Left lung (tissue), 14 donors: ENCODE measurements at places on chromosomes 7 and 10.

- H3K4me1 ChIP-seq: peaks cover 21% of the 10 kb centered on the region
- peak; percentile 67 for DNase-seq
- peak overlapping the region; percentile 77 for H3K27ac ChIP-seq
- no peaks in the 10 kb centered on the region for H3K36me3 ChIP-seq
- H3K27me3 ChIP-seq: peaks cover 24% of the 10 kb centered on the region
These were observed 1.2 kb upstream of the WNT2 start for GRCh38 chr7:117323851-117324711.

DNA sequence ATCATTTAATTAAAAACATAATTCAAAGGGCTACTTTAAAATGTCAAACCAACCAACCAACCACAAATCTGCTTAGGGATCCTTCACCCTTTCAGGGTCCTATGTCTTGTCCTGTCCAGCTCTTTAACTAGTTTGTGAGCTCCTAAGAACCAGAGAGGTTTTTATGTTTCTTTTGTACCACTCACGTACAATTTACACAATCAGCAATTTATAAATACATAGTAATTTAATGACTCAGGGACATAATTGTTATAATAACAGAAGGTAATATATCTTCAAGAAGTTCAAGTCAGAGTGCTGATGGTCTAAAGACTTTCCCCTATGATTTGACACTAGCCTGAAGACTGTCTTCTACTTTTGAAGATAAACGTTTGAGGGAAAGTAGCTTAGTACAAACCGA lies 16.0 kb downstream of the DHX32 start:
- no peak overlapping the region for H3K4me3 ChIP-seq
- no peaks in the 10 kb centered on the region for H3K4me1 ChIP-seq
- H3K27me3 ChIP-seq: no peaks in the 10 kb centered on the region

DNA sequence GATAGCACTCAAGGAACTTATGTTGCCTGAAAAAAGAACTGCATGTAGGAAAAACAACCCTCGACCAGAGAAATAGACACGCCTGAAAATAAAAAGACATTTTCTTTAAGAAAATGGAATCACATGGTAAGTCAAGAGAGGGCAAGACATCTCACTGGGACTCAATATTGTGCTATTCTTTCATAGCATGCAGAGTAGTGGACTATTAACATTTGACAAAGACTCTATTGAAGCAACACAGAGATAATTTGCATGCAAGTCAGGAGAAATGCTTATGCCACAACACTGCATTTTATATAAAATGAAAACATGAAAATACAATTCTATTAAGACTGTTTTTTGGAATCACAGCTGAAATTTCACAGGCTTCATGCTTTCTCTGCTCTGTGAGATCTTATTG lies 77.9 kb upstream of the RHOBTB1 start:
- H3K27ac ChIP-seq: no peak overlapping the region
- H3K36me3 ChIP-seq: no peaks in the 10 kb centered on the region
- H3K4me1 ChIP-seq: no peaks in the 10 kb centered on the region
- no peaks in the 10 kb centered on the region for H3K27me3 ChIP-seq
- DNase-seq: no peak

DNA sequence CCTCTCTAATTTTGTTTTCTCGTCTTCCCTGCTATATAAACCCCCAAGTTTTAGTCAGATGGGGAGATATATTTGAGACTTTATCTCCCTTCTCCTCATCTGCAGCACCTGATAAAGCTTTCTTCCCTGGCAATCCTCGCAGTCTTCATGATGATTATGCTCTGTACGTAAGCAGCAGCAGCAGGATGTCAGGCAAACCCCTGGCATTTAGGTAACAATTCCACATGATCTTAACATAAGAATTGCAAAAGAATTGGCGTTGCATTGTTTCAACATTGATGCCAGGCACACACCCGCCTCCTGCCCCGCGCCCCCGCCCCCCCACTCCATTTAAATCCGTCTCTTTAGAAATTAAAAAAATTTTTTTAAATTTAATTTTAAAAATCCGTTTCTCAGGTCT lies 6.1 kb downstream of the PKD1L1 start:
- H3K36me3 ChIP-seq: no peaks in the 10 kb centered on the region
- H3K27me3 ChIP-seq: no peaks in the 10 kb centered on the region
- H3K27ac ChIP-seq: peak overlapping the region; percentile 84

DNA sequence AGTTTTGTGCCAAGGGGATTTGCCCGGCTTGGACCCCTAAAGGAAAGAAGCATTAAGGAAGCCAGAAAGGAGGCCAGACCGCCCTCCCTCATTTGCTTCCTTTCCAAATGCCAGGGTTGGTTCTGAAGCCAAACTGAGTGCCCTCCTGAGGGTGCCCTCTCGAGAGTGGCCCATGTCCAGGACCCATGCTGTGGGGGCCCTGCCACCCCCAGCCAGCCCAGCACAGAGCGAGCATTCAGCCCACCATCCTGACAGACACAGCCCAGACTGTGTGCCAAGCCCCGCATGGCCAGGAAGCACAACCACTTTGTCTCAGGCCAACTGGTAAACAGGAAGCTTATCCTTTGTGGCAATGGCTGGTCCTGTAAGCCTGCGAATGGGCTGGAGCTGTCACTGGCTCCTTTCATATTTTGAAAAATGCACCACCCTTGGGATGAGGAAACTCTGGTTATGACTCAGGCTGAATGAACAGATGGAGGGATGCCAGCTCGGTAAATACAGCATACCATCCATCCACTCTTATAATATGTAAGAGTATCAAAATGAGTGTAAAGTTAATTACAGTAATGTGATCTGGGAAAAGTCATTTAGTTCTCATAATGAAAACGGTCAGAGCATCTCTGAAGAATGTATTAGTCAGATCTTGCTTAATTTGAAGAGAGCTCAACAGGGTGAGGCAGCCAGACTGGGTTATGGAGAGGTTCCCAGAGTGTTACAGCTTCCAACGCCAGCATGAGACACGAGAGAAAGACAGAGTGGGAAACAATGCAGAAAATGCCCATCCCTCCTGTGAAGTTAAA lies 65.0 kb downstream of the STK17A start:
- H3K36me3 ChIP-seq: peaks cover 24% of the 10 kb centered on the region
- no peaks in the 10 kb centered on the region for H3K27me3 ChIP-seq
- DNase-seq: peak; percentile 67
- peaks cover 40% of the 10 kb centered on the region for H3K4me1 ChIP-seq

GRCh38 chr7:64874562-64875250 lies 28.4 kb upstream of the ZNF273 start:
- DNase-seq: no peak
- no peaks in the 10 kb centered on the region for H3K36me3 ChIP-seq
- H3K27ac ChIP-seq: no peak overlapping the region

DNA sequence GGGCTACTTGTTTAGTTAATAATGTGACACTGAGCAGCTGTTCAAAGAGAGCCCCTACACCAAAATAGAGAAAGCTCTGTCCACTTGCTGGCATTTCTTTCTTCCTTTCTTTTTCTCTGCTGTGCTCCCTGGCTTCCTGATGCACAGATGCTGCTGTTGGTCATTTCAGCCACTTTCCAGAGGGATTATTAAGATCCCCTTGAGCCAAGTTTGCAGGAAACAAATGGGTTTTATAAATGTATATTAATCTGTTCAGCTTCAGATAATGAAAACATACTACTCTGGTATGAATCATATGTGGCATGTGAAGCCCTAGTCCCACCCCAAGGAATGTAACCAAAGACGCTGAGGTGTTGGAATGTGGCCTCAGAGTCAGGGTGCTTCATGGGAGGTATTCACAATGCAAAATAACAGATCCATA lies 638.2 kb upstream of the FZD8 start:
- H3K36me3 ChIP-seq: no peaks in the 10 kb centered on the region
- no peak for DNase-seq
- H3K27ac ChIP-seq: no peak overlapping the region
- H3K4me3 ChIP-seq: no peak overlapping the region

DNA sequence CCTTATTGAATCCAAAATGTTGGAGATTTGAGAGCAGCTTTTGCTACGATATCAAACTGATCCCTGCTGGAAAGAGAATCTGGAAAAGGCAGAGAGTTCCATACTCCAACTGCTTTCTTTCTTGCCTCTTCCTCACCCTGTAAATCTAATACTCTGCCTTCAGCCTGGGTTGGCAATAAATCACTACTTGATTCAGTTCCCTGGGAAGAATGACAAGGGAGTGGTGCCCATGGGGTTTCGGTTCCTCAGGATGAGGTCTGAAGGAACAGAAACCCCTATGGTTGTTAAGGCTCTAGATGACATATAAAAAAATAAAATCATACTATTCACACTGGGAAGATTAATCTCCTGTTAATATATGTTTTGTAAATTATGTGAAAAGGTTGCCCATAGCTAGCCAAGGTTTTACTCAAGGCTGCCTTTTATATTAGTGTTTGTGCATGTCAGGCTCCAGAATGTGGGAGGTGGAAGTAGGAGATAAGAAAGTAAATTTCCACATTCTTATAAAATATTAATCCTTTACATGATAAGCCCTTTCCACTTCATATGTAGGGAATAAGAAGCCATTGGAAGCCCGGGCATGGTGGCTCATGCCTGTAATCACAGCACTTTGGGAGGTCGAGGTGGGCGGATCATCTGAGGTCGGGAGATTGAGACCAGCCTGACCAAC lies 106.2 kb upstream of the CACNA2D1 start:
- H3K4me1 ChIP-seq: no peaks in the 10 kb centered on the region
- no peaks in the 10 kb centered on the region for H3K36me3 ChIP-seq
- no peak for DNase-seq
- no peaks in the 10 kb centered on the region for H3K27me3 ChIP-seq
- no peak overlapping the region for H3K27ac ChIP-seq
- H3K4me3 ChIP-seq: no peak overlapping the region

DNA sequence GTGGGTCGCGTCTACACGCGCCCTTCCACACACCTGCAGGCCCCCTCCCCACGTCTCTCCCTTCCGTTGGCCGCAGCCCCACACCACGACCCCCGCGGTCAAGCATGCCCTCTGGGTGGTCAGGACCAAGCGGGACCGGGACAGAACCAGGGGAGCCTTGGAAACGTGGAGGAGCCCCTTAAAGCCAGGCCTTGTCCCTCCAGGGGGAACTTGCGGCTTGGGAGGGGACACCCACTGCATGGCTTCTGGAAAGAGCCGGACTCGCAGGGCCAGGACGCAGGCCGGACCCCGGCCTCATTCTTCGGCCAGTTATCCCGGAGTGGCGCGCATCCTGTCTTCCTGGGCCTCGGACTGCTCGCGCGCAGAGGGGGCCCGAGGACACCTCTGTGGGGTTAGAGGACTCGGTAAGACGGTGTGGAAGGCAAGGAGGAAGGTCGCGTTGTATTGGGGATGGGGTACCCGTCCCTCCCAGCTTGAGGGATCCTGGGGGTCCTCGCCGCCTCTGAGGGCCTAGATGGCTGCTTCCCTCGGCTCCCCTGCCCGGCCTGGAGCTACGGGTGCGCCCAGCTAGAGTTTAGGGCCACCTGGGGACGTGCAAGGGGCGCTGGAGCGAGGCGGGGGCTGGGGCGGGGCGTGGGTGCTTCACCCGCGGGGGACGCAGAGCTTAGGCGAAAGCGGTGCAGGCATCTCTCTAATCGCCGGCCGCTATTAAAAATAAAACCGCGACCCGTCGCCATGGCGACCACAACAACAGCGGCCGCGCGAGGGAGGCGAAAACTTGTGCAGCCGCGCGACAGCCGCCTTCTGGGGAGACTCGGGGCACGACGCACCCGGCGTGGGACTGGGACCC lies 1.8 kb upstream of the PDGFA start:
- H3K4me3 ChIP-seq: peak overlapping the region; percentile 31
- no peak overlapping the region for H3K27ac ChIP-seq
- no peaks in the 10 kb centered on the region for H3K36me3 ChIP-seq
- peak; percentile 67 for DNase-seq

DNA sequence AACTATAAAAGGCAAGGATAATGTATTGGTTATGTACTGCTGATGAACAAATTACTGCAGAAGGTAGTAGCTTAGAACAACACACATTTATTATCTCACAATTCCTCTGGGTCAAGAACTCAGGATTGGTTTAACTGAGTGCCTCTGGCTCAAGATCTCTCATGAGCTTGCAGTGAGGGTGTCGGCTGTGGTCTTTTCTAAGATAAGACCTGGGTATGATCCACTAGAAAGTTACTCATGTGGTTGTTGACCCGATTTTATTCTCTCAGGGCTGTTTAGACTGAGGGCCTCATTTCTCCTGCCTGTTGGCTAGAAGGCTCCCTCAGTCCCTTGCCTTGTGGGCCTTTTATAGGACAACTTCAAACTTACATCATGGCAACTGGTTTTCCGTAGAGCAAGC lies 86.7 kb downstream of the VWDE start:
- H3K4me3 ChIP-seq: no peak overlapping the region
- DNase-seq: no peak
- H3K4me1 ChIP-seq: no peaks in the 10 kb centered on the region
- no peak overlapping the region for H3K27ac ChIP-seq

GRCh38 chr10:97631098-97631497 lies 2.2 kb downstream of the MORN4 start:
- H3K36me3 ChIP-seq: no peaks in the 10 kb centered on the region
- no peaks in the 10 kb centered on the region for H3K27me3 ChIP-seq
- H3K4me3 ChIP-seq: no peak overlapping the region
- no peak overlapping the region for H3K27ac ChIP-seq
- peaks cover 3% of the 10 kb centered on the region for H3K4me1 ChIP-seq

- H3K27me3 ChIP-seq: no peaks in the 10 kb centered on the region
- no peaks in the 10 kb centered on the region for H3K36me3 ChIP-seq
- H3K4me1 ChIP-seq: peaks cover 4% of the 10 kb centered on the region
- DNase-seq: no peak
- peak overlapping the region; percentile 33 for H3K27ac ChIP-seq
These were observed 12.7 kb downstream of the LMTK2 start for GRCh38 chr7:98119256-98119918.

DNA sequence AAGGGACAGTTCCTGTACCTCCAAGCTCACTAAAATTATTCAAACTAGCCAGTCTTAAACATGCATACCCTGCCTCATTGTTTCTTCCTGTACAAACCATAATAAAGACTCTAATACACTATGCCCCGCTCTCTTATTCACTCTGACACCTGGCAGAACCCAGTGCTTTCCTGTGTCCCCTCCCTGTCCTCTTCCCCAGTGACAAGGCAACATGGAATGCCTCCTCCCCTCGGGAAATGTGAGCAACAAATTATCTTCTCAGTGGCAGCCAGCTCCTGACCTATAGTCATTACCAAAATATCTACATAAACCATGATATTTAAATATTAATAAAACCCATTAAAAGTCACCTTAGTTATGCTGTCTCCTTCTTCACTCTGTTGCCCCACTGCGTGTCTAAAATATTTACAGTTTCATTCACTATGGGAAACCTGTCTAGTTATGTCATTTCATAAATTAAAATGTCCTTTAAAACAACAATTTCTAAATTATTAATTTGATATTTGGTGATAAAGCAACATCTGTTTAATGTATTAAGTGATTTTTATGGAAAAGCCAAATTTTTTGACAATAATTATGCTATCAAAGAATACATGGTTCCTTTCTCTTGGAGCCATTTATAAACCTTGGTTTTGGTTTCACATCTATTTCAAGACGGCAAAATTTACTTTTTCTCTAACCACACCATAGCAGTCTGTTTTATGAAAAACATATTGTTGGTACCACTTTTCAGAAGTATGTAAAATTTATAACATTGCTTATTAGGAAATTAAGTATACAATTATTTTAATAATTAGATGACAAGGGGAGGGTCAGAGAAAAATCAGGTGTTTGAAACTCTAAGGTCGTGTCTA lies 1355.2 kb downstream of the XPNPEP1 start:
- H3K4me3 ChIP-seq: no peak overlapping the region
- H3K4me1 ChIP-seq: no peaks in the 10 kb centered on the region
- no peak for DNase-seq
- H3K36me3 ChIP-seq: no peaks in the 10 kb centered on the region
- H3K27ac ChIP-seq: no peak overlapping the region
